ENCODE measurements at places on chromosomes 11 and 22.
A peak's percentile ranks its signal among the peaks of the same experiment; 100 is the strongest.

GRCh38 chr11:101441747-101442146 lies 142.1 kb downstream of the TRPC6 start:
- no peak for DNase-seq

GRCh38 chr11:126054408-126054807 lies 8.3 kb downstream of the CDON start:
- DNase-seq: no peak

DNA sequence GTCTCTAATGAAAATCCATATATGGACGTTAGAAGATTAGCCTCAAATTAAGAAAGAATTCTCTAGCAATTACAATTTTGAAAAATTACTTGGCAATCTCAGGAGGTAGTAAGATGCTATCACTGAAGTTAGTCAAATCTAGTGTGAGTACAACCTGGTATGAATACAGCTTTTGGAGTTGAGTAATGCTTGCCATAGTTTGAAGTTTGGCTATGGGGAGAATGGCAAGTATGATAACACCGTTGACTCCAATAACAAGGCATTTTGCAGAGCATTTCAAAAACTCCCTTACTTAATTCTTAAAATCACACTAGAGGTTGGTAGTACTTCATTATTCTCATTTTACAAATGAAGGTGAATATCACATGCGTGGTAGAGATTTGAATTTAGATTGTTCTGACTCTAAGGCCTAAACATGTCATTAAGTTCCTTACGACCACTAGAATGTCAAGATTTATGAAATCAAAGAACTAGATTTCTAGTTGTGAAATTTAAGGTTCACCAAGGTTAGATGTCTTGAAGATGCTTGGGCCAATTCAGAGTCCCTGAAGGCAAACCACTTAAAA lies 355.4 kb downstream of the ETS1 start:
- DNase-seq: no peak

DNA sequence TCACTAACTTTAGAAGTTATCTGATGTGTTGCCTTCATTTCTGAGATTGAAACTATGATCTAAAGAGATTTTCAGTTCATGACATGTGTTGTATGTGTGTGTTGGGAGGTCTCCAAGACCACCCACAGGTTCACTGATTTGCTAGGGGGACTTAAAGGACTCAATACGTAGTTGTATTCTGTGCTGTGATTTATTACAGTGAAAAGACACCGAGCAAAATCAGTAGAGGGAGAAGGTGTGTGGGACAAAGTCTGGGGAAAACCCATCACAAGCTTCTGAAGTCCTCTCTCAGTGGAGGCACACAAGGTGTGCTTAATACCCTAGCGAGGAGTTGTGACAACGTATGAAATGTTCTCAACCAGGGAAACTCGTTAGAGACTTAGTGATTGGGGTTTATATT lies 35.6 kb downstream of the RNF169 start:
- DNase-seq: no peak

- peak; percentile 7 for DNase-seq
Observed at GRCh38 chr11:73228268-73229134, 10.4 kb downstream of the P2RY2 start.

DNA sequence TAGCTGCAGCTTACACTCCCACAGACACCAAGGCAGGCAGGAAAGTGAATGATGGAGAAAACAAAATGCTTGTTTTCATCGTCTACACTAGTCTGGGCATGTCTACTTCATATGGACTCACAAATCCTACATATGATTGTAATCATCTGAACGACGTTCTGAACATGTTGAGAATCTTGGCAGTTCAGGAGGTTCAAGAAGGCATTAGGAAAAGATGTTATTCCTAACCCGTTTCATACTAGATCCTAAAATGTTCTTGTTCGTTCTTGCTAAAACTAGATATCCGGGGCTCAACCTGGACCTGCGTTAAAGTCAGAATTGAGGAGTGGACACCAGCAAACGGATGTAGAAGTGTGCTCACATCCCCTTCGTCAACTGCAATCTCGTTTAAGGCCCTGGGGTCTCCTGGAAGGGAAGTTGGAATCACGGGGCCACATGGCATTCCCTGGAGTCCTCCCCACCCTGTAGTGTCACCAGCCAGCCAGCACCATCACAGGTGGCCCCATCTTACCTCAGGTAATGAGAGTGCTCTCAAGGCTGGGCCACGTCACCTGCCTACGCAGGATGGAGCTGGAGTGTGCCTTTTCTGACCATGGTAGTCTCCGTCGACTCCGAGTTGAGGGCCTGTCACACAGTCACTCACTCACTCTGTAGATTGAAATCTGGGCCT lies 37.3 kb downstream of the C11orf58 start:
- DNase-seq: no peak

DNA sequence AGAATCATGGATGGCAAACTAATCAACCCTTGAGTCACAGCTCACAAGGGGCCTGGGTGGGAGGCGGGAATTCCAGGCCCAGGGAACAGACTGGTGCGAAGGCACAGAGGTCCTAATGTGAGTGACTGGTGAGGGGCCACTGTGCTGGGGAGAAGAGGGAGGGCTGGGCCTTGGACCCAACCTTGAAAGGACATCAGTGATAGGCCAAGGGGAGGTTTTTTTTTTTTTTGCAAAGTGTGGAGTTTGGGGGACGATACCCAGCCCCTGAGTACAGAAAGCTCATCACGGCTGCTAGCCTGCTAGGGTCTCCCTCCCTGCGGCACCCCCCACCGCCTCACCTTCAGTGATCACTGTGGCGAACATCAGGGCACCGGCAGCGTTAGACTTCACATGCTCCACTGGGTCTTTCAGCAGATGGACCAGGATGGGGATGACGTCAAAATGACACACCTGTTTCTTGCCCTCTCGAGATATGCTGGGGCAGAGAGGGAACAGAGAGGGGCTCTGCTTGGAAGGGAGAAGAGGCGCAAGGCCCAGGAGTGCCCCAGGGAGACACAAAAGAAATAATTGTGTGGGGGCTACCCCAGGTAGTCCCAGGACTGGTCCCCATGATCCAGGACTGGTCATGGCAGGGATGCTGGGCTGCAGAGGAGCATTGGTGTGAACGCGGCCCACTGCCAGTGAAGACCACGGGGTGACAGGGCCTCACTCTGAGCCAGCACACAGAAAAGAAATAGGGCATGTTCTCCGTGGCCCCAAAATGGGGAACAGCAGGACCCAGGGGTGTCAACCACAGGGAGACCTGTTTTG lies 8.6 kb upstream of the GNAZ start:
- no peak for DNase-seq

DNA sequence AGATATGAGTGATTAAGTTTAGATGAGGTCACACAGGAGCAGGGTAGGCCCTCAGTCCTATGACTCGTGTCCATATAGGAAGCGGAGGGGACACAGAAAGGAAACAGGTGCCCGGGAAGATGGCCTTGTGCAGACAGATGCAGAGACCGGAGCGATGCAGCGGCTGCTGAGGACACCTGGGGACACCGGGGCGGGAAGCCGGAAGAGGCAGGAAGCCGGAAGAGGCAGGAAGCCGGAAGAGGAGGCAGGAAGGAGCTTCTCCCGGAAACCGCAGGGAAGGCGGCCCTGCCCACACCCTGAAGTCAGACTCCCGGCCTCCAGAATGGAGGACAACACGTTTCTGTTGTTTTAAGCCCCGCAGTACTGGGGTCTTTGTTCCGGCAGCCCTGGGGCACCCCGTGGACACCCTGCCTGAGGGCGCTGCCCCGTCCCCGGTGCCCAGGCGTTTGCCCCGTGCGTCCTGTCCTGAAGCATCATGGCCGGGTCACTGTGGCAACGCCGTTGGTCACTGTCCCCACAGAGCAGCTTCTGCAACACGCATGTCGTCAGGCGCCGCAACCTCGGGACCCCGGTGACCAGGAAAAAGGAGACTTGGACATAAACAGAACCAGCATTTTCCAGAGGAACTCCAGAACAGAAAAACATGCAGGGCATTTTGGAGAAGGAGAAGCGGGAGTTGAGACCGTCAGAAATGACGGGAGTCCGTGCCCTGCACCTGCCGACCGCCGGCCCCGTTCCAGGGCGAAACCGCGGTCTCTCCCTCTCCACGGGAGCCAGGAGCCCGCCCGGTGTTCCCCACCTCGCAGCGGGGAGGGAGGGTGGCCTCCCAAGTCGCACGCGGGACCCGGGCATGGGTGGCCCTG lies 103.4 kb downstream of the BRD1 start:
- DNase-seq: peak; percentile 67

GRCh38 chr11:10588904-10589303 lies 20.4 kb upstream of the LYVE1 start:
- no peak for DNase-seq

GRCh38 chr11:95459291-95460042 lies 228.5 kb upstream of the SESN3 start:
- peak; percentile 30 for DNase-seq

GRCh38 chr11:2041153-2041552 lies 43.5 kb upstream of the H19 start:
- no peak for DNase-seq

GRCh38 chr11:44726283-44727113 lies at the start of gene TSPAN18:
Gene TSPAN18, plus strand, starts transcription at chr11:44726962. Its CDS starts 179,455 bp downstream, at chr11:44906417.
- DNase-seq: peak; percentile 69

- peak; percentile 70 for DNase-seq
Observed at GRCh38 chr11:119641983-119642745, 86.8 kb downstream of the NECTIN1 start.

- peak; percentile 23 for DNase-seq
Observed at GRCh38 chr22:37657590-37658132, 862 bp upstream of the PDXP start.

GRCh38 chr11:114273890-114274635 lies 22.1 kb upstream of the NNMT start:
- no peak for DNase-seq

GRCh38 chr22:23714596-23715578 lies 24.1 kb downstream of the RGL4 start:
- no peak for DNase-seq

- DNase-seq: no peak
Observed at GRCh38 chr22:23903328-23903971, 9.3 kb downstream of the MIF start.

DNA sequence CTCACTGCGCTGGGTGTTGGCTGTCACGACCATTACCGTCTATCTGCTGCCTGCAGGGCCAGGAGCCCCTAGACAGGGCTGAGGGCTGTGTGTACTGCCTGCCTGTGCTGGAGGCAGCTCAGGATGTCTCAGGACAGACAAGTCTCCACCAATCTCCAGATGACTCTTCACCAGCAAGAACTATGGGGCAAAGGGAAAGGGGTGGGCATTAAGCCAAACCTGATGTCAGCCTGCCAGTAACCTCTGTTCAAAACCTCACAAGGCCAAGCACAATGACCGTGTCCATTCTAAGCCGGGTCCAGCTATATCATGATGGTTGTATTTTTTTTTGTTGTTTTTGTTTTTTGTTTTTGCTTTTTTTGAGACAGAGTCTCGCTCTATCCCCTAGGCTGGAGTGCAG lies 31.6 kb downstream of the MAFF start:
- no peak for DNase-seq

GRCh38 chr11:22690871-22691270 lies 24.5 kb downstream of the GAS2 start:
- DNase-seq: no peak

DNA sequence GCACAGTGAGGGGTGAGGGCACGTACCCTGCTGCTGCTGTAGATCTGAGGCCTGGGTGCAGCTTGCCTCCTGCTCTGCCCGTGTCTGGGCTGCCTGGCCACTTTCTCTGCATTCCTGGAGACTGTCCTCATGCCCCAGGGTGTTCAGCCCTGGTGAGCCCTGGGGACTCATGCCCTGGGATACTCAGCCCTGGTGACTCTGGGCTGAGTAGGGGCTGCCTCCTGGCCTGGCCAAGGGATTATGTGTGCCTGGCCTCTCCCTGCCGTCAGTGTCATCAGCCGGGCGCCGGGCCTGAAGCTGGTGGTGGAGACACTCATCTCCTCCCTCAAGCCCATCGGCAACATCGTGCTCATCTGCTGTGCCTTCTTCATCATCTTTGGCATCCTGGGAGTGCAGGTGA lies 94.7 kb downstream of the CACNA1I start:
- peak; percentile 25 for DNase-seq

- DNase-seq: peak; percentile 65
Observed at GRCh38 chr11:68297812-68298658, 14.4 kb upstream of the LRP5 start.

DNA sequence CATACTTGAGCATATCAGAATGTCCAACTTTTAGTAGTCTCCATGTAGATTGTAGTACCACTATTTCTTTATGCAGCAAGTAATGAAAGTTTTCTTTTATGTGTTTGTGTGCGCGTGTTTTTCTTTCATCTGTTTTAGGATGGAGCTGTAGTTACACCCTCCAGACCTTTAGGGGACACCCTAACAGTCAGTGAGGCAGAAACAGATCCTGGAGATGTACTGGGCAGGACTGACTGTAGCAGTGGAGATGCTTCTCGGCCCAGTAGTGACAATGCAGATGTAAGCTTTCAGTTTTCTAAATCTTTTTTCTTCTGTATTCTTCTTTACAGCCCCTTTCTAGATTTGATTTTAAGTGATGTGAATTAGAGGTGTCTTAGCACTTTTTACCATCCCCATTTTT lies 79.9 kb upstream of the GRIK4 start:
- peak; percentile 15 for DNase-seq

- DNase-seq: peak; percentile 84
Observed at GRCh38 chr11:120660024-120660565, 148.5 kb downstream of the GRIK4 start.

GRCh38 chr22:39170825-39171622 lies 18.5 kb upstream of the CBX7 start:
- peak; percentile 75 for DNase-seq

- DNase-seq: peak; percentile 72
Observed at GRCh38 chr22:23034621-23035556, 35.4 kb upstream of the GNAZ start.

GRCh38 chr11:82845356-82846353 lies 54.6 kb downstream of the PRCP start:
- DNase-seq: peak; percentile 75

DNA sequence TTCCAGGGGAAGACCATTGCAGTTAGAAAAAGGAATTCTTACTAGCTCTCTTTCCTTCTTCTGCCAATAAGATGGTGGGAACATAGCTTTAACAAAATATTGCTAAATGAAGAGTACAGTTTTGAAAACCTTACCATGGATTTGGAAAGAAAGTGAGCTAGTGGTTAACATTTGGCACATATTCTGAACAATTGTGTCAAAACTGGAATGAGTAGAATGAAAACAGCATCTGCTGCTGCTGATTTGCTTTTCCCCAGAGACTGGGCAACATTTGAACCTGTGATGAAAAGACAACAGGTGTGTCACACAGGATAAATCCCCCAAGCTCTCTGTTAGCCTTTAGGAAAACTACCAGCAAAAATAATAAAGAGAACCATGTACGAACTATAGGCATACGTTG lies 761.4 kb downstream of the KCNA4 start:
- DNase-seq: peak; percentile 0

- DNase-seq: no peak
Observed at GRCh38 chr11:118670063-118670462, 9.4 kb downstream of the TREH start.

DNA sequence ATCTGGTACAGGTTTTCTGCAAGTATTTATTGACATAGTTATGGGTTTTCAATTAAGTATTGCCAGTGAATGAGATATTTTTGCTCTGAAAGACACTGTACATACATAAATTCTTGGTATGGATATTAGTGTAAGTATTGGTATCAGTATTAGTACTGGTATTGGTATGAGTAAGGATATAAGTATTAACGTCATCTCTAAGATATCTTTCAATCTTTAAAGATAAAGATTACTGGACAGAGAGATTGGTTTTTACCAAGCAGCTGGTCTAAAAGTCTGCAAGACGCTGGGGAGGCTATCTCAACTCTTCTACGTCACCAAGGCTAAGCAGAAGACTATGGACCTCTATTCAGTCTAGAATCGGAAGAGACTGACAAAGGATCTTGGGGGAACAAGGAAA lies 234.5 kb downstream of the NXPE2 start:
- no peak for DNase-seq
